ENCODE measurements at places on chromosomes 1 and 21. TPM values are rescaled to one million over a fixed set of nuclear protein-coding genes. Genes with fewer than 3 reads are reported as not detected.

GRCh38 chr1:164662462-164662861 lies 103.5 kb downstream of the PBX1 start:
- no peak for DNase-seq

DNA sequence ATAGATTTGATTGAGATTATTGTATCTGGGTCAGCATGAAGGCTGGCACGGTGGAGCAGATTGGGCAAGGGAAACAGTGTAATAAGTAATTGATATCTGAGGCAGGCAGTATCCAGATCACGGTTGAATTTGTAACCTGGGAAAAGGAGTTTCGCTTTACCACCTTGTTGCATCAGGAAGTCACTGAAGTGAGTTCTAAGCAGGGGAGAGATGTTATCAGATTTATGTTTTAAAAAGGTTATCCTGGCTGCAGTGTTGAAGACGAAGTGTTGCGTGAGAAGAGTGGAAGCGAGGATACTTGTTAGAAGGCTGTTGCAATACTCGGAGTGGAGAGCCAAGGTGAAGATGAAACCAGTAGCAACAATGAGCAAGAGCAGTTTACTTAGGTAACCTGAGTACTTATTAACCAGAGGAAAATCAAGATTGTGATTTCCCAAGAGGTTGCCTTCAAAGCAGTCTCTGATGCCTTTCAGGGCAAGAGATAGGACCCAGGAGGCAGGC lies 77.8 kb downstream of the LHX9 start:
- no peak for DNase-seq

- no peak for DNase-seq
These were observed 229.3 kb downstream of the CAMTA1 start for GRCh38 chr1:7014640-7014930.

The LYSMD1 gene
- 5.1 TPM for total RNA-seq

The TIE1 gene
- 0.28 TPM for total RNA-seq

GRCh38 chr21:45091550-45092322 lies 17.4 kb downstream of the ADARB1 start:
- DNase-seq = no peak

The TMEM200B gene
- total RNA-seq = 2.1 TPM

The DNAJC6 gene
- total RNA-seq = 4.0 TPM

The SNRNP40 gene
- 99.3 TPM for total RNA-seq

The RBM11 gene
- total RNA-seq = 0.15 TPM

The TMCC2 gene
- total RNA-seq = 3.1 TPM

The CCDC185 gene
- not detected for total RNA-seq

DNA sequence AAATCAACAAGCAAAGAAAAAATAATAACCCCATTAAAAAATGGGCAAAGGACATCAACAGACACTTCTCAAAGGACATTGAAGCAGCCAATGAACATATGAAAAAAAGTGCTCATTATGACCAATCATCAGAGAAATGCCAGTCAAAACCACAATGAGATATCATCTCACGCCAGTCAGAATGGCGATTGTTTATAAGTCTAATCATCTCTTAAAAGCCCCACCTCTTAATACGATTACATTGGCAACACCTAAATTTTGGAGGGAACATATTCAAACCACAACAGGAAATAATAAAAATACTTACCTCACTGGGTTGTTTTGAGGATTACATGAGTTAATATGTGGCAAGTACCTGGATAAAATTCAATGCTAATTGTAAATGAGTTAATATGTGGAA lies 57.1 kb upstream of the PLPPR4 start:
- DNase-seq = no peak

DNA sequence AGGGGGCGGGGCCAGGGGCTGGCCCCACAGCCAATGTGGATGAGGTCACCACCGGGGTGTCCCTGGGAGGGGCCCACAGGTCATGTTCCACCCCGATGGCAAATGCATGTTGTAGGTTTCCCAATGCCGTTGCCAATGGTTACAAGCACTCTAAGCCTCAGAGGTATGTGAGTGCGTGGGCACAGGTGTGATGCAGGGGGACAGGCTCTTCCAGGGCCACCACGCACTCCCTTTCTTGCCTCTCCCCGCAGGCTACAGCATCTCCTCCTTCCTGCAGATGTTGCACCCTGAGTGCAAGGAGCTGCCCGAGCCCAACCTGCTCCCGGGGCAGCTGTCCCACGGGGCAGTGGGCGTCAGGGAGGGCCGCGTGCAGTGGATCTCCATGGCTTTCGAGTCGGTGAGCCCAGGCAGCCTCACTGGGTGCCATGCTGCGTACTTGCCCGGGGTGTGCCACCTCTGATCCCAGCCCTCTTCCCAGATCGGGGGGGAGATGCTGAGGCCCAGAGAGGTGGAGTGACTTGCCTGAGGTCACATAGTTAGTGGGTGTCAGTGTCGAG lies 52.4 kb downstream of the DISP3 start:
- DNase-seq = no peak

Measured in Panc1 (cell line).